Activated CD4-positive, alpha-beta T cell treated with anti-CD3 and anti-CD28 coated beads, Interleukin-2, amount 10 ng/mL, durations not matched to agents 7 days and 5 days (primary cell): ENCODE measurements at places on chromosomes 7 and 10. TPM values are rescaled to one million over a fixed set of nuclear protein-coding genes. Genes with fewer than 3 reads are reported as not detected.
A peak's percentile ranks its signal among the peaks of the same experiment; 100 is the strongest.

Gene GJD4
- not detected for total RNA-seq

Gene SPOCK2
- 424 TPM for total RNA-seq

Gene STEAP1
- not detected for total RNA-seq

Gene GRK5
- 27.5 TPM for total RNA-seq

Gene EVX1
- not detected for total RNA-seq

Gene OR13A1
- total RNA-seq, result 0.10 TPM

Gene TRIM73
- total RNA-seq, result 12.4 TPM

GRCh38 chr10:60281792-60282353 is 107.8 kb downstream of the ANK3 start:
- no peaks in the 10 kb centered on the region for H3K27me3 ChIP-seq
- H3K4me3 ChIP-seq, result no peak overlapping the region
- no peak overlapping the region for H3K27ac ChIP-seq
- H3K4me1 ChIP-seq, result peaks cover 5% of the 10 kb centered on the region
- DNase-seq, result no peak
- H3K36me3 ChIP-seq, result peaks cover 14% of the 10 kb centered on the region

DNA sequence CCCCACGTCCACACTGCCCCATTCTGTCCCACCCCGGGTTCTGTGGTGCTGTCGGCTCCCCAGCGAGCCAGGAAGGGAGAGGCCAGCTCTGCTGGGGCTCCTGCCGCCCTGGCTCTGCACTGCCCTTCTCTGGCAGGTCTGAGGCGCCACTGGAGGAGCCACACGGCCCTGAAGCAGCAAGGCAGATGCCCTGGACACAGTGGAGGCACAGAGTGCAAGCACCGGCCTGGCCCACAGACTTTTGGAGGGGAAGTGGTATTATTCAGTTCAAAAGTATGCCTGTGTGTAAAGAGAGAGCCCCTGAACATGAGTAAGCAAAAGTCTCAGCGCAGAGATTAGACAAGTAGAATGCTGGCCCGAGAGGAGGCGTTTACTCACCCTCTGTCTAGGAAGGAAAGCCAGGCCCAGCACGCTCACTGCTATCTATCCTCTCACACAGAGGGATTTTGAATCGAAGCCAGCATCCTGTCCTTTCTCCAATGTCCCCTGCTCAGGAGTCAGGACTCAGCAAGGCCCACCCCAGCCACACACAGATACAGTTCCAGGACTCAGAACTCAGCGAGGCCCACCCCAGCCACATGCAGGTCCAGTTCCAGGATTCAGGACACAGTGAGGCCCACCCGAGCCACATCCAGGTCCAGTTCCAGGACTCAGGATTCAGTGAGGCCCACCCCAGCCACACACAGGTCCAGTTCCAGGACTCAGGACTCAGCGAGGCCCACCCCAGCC is 115.0 kb downstream of the EGFR start:
- no peak overlapping the region for H3K4me3 ChIP-seq
- H3K27ac ChIP-seq, result no peak overlapping the region
- peaks cover 5% of the 10 kb centered on the region for H3K4me1 ChIP-seq
- no peak for DNase-seq

DNA sequence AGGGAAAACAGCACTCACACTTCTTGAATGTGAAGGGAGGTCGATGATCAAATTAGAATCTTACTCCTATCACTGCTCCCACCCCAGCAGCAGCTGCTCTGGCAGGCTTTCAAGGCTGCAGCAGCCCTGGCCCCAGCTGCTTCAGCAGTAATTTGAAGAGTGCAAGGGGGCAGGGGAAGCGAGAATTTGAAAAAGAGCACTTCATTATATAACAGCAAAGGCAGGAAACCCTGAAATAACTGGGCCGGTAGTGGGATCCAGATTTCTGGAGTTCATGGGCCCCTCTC is 44.9 kb downstream of the MYPN start:
- DNase-seq, result no peak
- H3K27ac ChIP-seq, result no peak overlapping the region
- no peak overlapping the region for H3K4me3 ChIP-seq
- peaks cover 3% of the 10 kb centered on the region for H3K4me1 ChIP-seq

- H3K4me3 ChIP-seq, result no peak overlapping the region
- peaks cover 4% of the 10 kb centered on the region for H3K27me3 ChIP-seq
- no peak overlapping the region for H3K27ac ChIP-seq
- H3K36me3 ChIP-seq, result no peaks in the 10 kb centered on the region
- H3K4me1 ChIP-seq, result peaks cover 12% of the 10 kb centered on the region
Observed at GRCh38 chr10:118571123-118571522, 24.3 kb downstream of the PRLHR start.

DNA sequence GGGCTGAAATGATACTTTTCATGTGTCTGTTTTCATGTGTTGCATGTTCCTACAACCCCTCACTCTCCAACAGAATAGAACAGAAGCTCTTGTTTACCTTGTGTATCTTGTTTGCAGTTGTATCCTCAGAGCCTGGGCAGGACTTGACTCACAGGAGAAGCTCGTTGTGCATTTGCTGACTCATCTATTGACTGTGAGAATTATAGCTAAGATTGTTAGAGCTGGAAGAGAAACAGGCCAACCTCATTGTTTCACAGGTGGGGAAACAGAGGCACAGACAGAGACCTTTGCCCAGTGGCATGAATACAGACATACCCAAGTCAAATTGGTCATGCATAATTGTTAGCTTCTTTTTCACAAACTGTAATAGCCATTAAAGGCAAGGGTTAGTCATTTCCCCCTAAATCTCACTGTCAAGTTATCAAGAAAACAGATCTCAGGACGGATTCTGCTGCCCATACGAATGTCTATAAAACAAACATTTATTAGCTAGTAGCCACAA is 4.6 kb upstream of the TSPAN15 start:
- H3K27ac ChIP-seq, result no peak overlapping the region
- no peak for DNase-seq
- no peaks in the 10 kb centered on the region for H3K36me3 ChIP-seq
- peaks cover 9% of the 10 kb centered on the region for H3K27me3 ChIP-seq
- peaks cover 18% of the 10 kb centered on the region for H3K4me1 ChIP-seq

DNA sequence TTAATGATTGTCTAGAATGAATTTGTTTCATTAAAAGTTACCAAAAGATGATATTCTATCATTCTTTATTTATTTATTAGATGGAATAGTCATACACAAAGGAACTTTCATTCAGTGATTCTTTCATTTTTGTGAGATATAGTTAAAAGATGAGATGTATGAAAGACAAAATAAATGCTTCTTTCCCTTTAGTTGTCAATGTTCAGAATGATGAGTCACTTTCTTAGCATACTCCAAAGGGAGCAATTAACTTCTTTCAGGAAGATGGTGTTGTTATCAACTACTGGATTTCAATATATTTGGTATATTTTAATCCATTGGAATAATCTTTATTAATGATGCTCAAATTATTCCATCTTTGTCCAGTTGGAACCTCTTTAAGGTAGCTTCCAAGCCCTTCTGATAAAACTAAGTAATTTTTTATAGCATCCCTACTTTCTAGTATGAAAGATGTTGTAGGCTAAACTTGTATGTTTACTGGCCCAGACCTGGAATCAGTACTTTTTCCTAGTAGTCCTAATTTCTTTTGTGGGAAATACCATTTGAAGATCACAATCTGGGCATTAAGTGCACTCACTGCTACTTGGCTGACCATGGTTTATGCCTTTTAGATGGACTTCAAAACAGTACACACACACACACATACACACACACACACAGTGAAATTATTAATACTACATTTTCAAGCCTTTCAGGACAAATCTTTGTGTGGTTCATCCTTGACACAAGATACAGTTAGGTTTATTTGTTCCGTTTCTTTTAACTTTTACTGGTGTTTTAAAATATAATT is 2.5 kb downstream of the GIMAP7 start:
- peak overlapping the region; percentile 97 for H3K27ac ChIP-seq
- peak overlapping the region; percentile 98 for H3K4me3 ChIP-seq
- H3K27me3 ChIP-seq, result no peaks in the 10 kb centered on the region

GRCh38 chr7:147465223-147465622 is 1125.3 kb upstream of the C7orf33 start:
- no peak overlapping the region for H3K27ac ChIP-seq
- no peaks in the 10 kb centered on the region for H3K4me1 ChIP-seq
- DNase-seq, result no peak
- no peaks in the 10 kb centered on the region for H3K27me3 ChIP-seq

DNA sequence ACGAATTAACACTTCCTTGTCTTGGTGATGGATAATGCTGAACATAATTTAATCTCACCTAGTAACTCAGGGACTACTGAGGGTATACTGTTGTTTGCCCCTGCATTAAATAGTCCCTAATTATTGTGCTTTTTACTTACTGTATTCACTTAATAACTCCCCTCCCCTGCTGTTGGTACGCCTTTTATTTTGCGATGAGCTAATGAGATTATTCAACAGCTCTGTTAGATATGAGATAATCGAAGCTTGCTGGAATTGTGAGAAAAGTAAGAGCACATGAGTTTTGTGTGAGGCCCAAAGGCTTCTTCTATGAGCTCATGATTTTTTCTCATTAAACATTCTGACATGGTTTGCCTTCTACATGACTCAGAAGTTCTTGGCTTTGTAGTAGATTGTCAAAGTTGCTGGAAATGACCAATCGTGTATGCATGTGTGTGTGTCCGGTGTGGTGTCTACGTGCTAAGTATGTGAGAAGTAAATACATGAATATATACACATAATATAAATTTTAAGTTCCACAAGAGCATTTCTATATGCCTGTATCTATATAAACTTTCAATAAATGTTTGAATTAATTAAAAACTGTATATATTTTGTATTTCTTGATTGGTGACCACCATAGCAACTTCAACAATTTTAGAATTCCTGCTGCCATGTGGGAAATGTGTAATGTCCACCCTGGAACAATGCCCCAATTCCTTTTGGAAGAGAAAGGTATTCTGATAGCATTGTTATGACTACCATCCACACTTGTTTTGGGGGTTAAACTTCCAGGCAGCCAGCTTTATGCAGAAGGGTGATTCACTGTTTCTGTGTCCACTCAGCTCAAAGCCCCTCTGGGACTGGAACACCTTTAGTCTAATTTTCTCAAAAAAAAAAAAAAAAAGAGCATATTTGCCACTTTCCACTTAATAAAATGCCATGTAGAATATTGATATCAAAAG is 106.2 kb downstream of the SAMD9 start:
- H3K36me3 ChIP-seq, result no peaks in the 10 kb centered on the region
- DNase-seq, result no peak
- H3K4me3 ChIP-seq, result no peak overlapping the region
- peaks cover 8% of the 10 kb centered on the region for H3K4me1 ChIP-seq
- no peak overlapping the region for H3K27ac ChIP-seq

GRCh38 chr7:46940178-46940577 is 641.7 kb downstream of the TNS3 start:
- no peak for DNase-seq
- H3K4me1 ChIP-seq, result no peaks in the 10 kb centered on the region

- peaks cover 2% of the 10 kb centered on the region for H3K36me3 ChIP-seq
- H3K27me3 ChIP-seq, result peaks cover 2% of the 10 kb centered on the region
- H3K4me1 ChIP-seq, result no peaks in the 10 kb centered on the region
- no peak overlapping the region for H3K27ac ChIP-seq
Observed at GRCh38 chr10:46992803-46993561, 81.8 kb downstream of the PTPN20 start.

- peaks cover 1% of the 10 kb centered on the region for H3K27me3 ChIP-seq
- H3K36me3 ChIP-seq, result no peaks in the 10 kb centered on the region
- no peak overlapping the region for H3K27ac ChIP-seq
- no peak for DNase-seq
- no peak overlapping the region for H3K4me3 ChIP-seq
- no peaks in the 10 kb centered on the region for H3K4me1 ChIP-seq
Observed at GRCh38 chr7:140623980-140624379, 16.6 kb downstream of the DENND2A start.

DNA sequence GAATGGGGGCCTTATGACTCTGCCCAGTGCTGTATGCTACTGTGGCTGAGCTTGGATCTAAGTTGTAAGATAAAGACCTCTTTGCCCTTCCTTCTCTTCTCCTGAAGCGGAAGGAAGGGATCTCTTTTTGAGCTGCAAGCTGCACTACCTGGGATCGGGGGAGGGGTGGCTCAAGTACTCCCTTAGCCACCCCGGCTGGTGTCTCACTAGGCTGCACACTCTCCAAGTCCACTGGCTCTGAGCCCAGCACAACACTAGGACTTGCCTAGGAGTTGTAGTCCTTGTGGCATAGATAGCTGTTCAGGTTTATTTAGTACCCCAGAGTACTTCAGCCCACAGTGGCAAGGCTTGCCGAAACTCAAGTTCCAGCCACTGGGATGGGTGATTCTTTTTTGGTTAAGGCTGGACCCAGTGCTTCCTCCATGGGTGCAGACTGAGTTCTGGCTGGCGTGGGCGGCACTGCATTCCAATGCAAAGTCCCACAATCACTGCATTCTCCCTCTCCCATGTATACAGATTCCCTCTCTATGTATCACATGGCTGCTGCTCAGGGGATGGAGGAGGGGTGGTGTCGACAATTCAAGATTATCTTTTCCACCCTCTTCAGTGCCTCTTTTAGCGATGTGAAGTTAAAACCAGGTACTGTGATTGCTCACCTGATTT is 76.2 kb upstream of the SLC25A13 start:
- no peaks in the 10 kb centered on the region for H3K36me3 ChIP-seq
- H3K4me3 ChIP-seq, result no peak overlapping the region
- DNase-seq, result no peak
- peaks cover 19% of the 10 kb centered on the region for H3K27me3 ChIP-seq
- H3K27ac ChIP-seq, result no peak overlapping the region

DNA sequence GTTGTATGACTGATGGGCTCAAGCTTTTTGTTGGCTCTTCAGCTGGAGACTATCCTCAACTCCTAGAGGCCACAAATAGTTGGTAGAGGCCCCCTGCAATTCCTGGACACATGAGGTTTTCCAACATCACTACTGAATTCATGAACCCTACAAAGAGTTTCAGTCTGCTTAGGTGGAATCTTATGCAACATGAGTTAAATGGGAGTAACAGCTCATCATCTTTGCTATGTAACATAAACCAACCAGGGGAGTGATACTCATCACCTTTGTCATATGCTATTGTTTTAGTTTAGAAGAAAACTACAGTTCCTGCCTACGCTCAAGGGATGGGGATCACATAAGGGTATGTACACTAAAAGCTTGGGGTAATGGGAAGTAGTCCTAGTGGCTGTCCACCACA is 729.4 kb downstream of the SORCS1 start:
- no peaks in the 10 kb centered on the region for H3K27me3 ChIP-seq
- no peaks in the 10 kb centered on the region for H3K36me3 ChIP-seq
- DNase-seq, result no peak

GRCh38 chr10:133169173-133169947 is 9.3 kb downstream of the KNDC1 start:
- H3K4me3 ChIP-seq, result no peak overlapping the region
- H3K36me3 ChIP-seq, result no peaks in the 10 kb centered on the region
- no peak overlapping the region for H3K27ac ChIP-seq

GRCh38 chr10:101778781-101779543 is 3.0 kb upstream of the FGF8 start:
- H3K4me3 ChIP-seq, result peak overlapping the region; percentile 65
- no peak for DNase-seq
- H3K4me1 ChIP-seq, result peaks cover 53% of the 10 kb centered on the region
- peak overlapping the region; percentile 76 for H3K27ac ChIP-seq
- peaks cover 10% of the 10 kb centered on the region for H3K36me3 ChIP-seq

DNA sequence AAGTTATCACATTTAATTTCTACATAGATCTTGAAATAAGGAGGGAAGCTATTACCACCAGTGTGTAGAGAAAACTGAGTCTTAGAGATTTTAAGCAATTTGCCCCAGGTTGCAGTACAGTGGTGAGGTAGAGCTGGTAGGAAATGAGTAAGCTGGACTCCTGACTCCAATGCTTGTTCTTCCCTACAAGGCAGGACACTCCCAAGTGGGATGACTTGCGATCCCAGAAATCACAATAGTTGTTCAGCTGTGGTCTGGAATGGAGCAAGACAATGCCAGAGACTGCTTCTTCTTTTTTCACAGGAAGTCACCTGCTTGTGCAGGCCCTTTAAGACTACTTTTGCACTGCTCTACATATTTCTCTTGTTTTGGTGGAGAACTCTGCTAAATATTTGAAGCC is 327.2 kb upstream of the BMPER start:
- no peak overlapping the region for H3K27ac ChIP-seq
- H3K36me3 ChIP-seq, result no peaks in the 10 kb centered on the region
- H3K4me3 ChIP-seq, result no peak overlapping the region
- no peaks in the 10 kb centered on the region for H3K4me1 ChIP-seq
